ENCODE measurements at places on chromosomes 11 and 22.

GRCh38 chr11:65434667-65435410 lies 12.2 kb downstream of the NEAT1 start:
- peak; percentile 70 for DNase-seq

GRCh38 chr11:93000511-93001476 lies 31.3 kb downstream of the MTNR1B start:
- peak; percentile 73 for DNase-seq

DNA sequence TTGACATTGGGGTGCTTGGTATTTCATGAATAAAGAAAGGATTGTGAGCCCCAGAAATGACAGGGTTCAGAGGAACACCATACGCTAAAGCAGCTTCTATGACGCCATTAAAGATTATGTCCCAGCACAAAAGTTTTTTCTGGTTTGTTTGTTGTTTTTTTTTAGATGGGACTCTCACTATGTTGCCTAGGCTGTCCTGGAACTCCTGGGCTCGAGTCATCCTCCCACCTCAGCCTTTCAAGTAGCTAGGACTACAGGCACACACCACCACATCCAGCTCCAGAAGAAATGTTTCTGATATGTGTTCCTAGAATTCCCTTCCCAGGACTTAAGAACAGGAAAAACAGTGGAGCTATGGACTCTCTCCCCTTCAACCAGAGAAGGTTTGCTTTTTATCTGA lies 2.6 kb upstream of the RHOG start:
- no peak for DNase-seq

DNA sequence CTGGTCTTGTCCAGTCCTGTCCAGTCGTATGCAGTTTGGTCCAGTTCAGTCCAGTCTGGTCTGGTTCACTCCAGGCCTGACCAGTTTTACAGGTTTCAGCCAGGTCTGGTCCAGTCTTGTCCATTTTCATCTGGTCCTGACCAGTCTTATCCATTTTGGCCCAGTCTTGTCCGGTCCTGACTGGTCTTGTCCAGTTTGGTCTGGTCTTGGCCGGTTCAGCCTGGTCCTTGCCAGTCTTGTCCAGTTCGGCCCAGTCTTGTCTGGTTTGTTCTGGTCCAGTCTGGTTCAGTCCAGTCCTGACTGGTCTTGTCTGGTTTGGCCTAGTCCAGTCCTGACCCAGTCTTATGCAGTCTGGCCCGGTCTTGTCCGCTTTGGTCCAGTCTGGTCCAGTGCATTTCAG lies 380.2 kb downstream of the OR4C45 start:
- DNase-seq = no peak

- DNase-seq = no peak
Measured at GRCh38 chr11:70054004-70054403, 24.1 kb upstream of the ANO1 start.

DNA sequence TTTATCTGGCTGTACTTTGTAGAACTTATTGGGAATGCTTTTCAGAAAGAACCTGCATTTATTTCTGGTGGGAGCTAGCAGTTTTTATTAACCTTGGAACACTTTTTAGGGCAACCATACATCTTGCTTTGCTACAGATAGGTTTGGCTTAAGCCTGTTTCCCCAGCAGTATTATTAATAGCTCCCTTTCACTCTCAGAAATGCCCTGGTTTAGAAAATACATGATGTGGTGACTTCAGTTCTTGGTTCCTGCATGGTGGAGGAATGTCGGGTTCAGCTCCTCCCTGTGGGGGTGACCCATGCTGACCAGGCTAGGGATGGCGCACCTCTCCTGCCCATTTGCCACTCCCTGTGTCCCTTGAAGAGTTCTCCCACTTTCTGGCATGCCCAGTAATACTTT lies 28.2 kb downstream of the ZBED4 start:
- DNase-seq = no peak

GRCh38 chr11:13777341-13777985 lies 109.0 kb downstream of the FAR1 start:
- no peak for DNase-seq

DNA sequence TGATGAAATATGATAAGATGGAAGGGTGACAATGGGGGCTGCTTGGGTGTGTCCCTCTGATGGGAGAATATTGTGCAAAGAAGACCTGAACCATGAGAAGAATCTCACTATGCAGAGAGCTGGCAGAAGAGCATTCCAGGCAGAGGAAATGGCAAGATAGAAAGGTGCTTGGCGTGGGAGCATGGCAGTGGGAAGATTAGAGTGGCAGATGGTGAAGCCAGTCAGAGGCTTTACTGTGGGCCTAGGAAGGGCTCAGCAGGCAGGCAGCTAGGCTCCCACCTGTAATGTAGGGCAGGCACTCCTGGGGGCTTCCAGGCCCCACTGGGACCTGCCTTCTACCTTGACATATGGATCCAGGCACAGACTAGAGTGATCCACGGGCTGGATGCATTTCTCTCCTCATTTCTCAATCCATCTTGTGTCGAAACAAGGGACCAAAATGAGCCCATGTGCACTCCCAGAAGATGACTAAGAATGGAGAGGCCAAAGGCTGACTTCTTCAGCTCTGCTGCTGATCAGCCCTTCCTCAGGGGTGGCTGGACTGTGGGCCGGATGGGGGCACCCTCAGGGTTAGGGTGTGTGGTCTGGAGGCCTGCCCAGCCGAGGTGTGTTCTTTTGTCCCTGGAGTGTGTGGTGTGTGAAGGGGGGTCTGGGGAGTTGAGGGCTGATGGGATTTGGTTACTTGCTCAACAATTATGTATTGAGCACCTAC lies 88.3 kb downstream of the TSPAN18 start:
- DNase-seq = peak; percentile 52
